ENCODE measurements at places on chromosomes 2 and 18.

- DNase-seq = no peak
Observed at GRCh38 chr2:65121-65520, 18.8 kb upstream of the FAM110C start.

- no peak for DNase-seq
Observed at GRCh38 chr2:53484531-53484930, 283.1 kb upstream of the CHAC2 start.

GRCh38 chr2:43676322-43677050 lies at the start of gene C1GALT1C1L:
TSS of gene C1GALT1C1L (minus strand) at chr2:43676429. CDS start at chr2:43676322, 107 bp downstream.
- DNase-seq = no peak

DNA sequence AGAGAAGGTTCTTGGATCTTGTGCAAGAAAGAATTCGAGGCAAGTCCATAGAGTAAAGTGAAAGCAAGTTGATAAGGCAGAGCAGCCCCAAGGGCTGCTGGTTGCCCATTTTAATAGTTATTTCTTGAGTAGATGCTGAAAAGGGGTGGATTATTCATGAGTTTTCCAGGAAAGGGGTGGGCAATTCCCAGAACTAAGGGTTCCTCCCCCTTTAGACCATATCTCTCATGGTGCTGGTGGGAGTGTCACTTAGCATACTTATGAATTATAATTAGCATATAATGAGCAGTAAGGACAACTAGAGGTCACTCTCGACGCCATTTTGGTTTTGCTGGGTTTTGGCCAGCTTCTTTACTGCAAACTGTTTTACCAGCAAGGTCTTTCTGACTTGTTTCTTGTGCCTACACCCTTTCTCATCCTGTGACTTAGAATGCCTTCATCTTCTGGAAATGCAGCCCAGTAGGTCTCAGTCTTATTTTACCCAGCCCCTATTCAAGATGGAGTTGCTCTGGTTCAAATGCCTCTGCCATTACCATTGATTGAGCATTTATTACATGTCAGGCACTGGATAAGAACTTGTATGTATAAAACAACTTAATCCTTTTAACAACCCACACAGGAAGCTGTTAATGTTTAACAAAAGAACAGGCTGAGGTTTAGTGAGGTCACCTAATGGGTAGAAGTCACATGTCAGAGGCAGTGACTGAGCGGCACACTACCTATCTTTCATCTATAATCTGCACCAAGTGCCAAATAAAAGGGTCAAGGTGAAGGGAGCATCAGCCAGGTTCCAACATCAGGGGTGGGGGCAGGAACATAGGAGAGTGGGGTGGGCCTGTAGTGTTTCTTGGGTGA lies 250.9 kb downstream of the ICOS start:
- DNase-seq = no peak

GRCh38 chr2:102698369-102699111 lies 63.3 kb upstream of the TMEM182 start:
- no peak for DNase-seq

- DNase-seq = no peak
Observed at GRCh38 chr18:60259052-60259681, 113.4 kb downstream of the MC4R start.

- no peak for DNase-seq
Observed at GRCh38 chr2:136424112-136424511, 306.2 kb upstream of the CXCR4 start.

DNA sequence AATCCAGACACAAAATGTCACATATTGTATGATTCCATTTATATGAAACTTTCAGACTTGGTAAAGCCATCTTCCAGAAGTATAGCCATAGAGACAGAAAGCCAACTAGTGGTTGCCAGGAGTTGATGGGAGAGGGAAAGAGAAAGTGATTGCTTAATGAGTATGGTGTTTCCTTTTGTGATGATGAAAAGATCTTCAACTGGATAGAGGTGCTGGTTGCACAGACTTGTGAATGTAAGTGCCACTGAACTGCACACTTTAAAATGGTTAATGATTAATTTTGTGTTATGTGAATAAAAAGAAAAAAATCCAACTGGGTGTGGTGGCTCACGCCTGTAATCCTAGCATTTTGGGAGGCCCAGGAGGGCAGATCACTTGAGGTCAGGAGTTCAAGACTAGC lies 135.3 kb upstream of the SLC1A4 start:
- DNase-seq = no peak

GRCh38 chr2:128038411-128038810 lies 10.6 kb upstream of the SAP130 start:
- DNase-seq = no peak

DNA sequence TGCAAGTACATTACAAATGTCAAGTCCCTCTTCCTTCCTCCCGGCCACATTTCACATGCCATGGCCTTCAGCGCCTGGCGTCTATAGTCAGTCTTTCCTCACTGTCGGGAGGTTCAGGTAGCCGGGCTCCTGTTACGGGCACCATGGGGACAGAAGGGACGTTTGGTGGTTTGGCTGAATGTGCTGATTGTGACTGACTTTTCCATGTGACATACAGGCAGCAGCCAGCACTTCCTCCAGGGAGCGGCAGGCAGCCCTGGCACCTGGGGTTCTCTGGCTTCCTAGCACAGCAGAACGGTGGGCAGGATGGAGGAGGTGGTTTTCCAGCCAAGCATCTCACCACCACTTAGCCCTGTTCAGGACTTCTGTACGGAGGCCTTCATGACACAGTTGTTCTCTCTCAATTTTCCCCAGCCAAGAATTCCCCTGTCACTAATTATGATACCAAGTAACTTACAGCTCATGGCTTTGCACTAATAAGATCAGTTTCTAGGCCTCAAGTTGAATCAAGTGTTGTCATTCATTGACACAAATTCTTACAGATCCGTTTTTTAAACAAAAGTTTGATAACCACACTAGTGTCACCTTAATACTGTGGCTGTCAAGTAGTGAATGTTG lies 83.9 kb upstream of the REV1 start:
- no peak for DNase-seq
